ENCODE measurements at places on chromosomes 3 and 15. TPM values are rescaled to one million over a fixed set of nuclear protein-coding genes. Genes with fewer than 3 reads are reported as not detected.

DNA sequence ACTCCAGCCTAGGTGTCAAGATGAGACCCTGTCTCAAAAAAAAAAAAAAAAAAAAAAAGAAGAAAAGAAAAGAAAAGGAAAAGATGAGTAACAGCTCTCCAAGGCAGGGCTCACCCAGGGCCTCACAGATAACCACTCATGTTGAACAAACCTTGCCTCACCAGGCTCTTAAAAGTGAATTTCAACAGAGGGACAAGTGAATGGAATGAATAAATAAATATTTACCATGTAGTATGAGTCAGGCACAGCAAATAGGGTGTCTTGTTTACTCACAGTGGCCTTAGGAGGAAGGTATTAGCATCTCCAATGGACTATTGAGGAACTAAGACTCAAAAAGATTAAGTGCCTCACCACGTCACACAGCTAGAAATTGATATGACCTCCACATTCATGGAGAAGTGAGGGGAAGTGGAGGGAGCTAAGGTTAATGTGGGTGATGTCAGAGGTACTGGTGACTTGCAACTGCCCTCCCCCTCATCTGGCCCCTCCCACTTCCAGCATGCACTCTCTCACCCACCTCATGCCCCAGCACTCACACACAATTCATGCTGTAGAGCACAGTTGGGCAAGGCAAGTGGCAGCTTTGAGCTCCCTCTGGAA, 255.5 kb downstream of the UACA start:
- H3K36me3 ChIP-seq: no peaks in the 10 kb centered on the region
- no peak overlapping the region for H3K27ac ChIP-seq
- H3K4me1 ChIP-seq: peaks cover 13% of the 10 kb centered on the region
- H3K27me3 ChIP-seq: no peaks in the 10 kb centered on the region
- no peak overlapping the region for H3K4me3 ChIP-seq

- H3K27me3 ChIP-seq: no peaks in the 10 kb centered on the region
- H3K4me1 ChIP-seq: no peaks in the 10 kb centered on the region
- H3K4me3 ChIP-seq: no peak overlapping the region
- H3K27ac ChIP-seq: no peak overlapping the region
These were observed 89.7 kb downstream of the GMNC start for GRCh38 chr3:190772831-190773230.

DNA sequence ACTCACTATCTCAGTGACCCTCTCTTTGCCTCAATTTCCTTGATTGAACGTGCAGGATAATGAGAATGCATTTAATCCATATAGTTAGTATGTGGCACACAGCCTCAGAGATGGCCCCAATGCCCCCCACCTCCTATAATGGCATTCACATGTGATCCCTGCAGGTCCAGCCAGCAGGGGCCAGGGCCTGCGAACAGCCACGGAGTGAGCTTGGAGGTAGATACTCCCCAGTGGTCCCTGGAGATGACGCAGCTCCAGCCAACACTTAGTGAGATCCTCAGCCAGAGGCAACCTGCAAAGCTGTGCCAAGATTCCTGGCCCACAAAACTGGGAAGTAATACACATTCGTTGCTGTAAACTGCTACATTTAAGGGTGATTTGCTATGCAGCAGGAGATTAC, 184.9 kb upstream of the NSMCE3 start:
- no peaks in the 10 kb centered on the region for H3K36me3 ChIP-seq
- peaks cover 10% of the 10 kb centered on the region for H3K4me1 ChIP-seq
- no peak overlapping the region for H3K4me3 ChIP-seq
- H3K27ac ChIP-seq: no peak overlapping the region
- DNase-seq: no peak
- no peaks in the 10 kb centered on the region for H3K27me3 ChIP-seq

DNA sequence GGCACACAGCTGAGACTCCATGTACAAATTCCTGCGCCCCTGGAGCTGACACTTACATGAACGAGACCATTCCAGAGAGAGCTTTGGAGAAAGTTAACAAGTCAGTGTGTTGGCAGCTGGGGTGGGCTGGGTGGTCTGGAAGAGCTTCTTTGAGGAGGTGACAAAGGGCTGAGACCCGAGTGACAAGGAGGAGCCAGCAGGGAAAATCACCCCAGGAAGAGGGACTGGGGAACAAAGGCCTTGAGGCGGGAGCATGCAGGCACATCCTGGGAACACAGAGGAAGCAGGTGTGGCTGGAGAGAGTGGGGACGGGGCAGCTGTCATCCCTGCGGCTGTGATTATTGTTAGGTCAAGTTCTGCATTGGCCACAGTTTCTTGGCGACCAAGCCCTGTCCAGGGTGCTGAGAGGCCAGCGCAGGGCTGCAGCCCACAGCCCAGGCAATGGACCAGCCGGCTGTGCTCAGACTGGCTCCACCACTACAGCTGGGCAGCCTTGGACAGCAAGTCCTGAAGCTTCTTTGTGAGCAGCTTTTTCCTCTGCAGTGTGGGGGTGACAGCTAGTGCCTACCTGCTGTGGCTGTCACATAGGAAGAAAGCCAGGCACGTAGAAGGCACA, 34.2 kb upstream of the PRR23E start:
- no peak for DNase-seq
- no peaks in the 10 kb centered on the region for H3K36me3 ChIP-seq
- H3K4me1 ChIP-seq: no peaks in the 10 kb centered on the region
- no peak overlapping the region for H3K4me3 ChIP-seq

Gene HAPLN3
- total RNA-seq: 1.2 TPM
